ENCODE measurements at places on chromosomes 7 and 10.

DNA sequence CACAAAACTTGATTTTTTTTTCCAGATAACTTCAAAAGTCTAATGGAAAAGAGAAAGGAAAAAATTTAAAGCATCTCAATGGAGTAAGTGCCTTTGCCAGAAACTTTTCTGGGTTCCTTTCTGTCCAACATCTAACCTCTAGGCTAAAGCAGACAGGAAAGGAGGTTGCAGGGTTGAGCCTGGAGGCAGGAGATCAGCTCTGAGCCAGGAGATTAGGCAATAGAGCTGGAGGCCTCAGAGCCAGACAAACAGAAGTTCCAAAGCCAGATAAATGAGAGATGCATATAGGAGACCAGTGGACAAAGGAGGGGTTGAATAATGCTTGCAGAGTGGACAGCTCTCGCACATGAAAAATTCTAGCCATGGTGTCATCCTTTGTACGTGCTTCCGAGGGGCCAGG lies 42.9 kb downstream of the CHN2 start:
- no peak for DNase-seq

DNA sequence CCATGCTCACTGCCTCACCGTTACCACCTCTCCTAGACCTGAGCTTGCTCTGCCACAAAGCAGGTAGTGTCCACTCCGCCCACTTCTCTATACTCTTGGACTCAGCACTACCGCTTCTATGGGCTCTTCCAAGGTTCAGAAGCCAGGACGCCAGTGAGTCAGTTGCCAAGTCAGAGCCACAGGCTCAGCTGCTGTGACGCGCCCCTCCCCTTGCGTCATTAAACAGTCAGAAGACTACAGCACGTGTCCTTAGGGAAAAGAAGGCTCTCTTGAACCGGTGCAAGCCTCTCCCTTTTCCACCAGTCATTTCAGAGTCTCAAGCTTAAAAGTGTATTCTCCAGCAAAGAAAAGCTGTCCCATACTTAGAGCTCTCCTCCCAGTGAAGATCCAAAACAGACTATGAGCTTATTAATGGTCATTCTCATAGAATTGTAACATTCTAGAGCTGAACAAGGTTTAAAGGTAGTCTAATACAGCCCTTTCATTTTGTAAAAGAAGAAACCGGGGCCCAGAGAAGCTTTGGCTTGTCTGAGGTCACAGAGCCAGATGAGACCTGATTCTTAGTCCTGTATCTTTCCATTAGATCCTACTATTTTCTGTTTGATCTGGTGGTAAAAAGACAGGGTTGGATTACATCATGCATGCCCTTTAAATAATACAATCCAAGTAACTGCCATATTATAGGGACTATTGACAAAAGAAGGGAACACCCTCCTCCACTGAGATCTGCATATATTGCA lies 40.9 kb upstream of the MET start:
- peak; percentile 52 for DNase-seq

GRCh38 chr7:19352305-19352695 lies 207.1 kb upstream of the FERD3L start:
- no peak for DNase-seq

DNA sequence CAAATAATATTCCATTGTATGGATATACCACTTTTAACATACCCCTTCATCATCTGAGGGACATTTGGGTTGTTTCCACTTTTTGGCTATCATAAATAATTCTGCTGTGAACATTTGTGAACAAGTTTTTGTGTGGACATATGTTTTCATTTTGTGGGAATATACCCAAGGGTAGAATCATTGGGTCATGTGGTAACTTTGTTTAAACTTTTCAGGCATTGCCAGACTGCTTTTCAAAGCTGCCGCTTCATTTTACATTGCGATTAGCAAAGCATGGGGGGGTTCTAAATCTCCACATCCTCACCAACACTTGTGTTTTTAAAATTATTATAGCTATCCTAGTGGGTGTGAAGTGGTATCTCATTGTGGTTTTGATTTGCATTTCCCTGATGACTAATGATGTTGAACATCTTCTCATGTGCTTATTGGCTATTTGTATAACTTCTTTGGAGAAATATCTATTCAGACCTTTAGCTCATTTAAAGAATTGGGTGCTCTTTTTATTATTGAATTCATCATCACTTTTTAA lies 8.4 kb upstream of the HHEX start:
- no peak for DNase-seq

DNA sequence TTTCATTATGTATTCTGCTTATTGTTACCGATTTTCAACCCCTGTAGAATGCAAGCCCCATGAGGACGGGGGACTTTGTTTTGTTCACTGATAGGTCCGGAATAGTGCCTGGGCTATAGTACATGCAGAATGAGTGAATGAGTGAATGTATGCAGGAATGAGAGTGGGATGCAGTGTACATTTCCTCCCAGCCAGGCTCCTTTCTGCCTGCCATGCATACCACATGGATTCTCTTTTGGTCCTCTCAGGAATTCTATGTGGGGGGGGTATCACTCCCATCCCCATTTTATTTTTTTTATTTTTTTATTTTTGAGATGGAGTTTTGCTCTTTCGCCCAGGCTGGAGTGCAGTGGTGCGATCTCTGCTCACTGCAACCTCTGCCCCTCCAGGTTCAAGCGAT lies 16.7 kb downstream of the TRIM56 start:
- no peak for DNase-seq

DNA sequence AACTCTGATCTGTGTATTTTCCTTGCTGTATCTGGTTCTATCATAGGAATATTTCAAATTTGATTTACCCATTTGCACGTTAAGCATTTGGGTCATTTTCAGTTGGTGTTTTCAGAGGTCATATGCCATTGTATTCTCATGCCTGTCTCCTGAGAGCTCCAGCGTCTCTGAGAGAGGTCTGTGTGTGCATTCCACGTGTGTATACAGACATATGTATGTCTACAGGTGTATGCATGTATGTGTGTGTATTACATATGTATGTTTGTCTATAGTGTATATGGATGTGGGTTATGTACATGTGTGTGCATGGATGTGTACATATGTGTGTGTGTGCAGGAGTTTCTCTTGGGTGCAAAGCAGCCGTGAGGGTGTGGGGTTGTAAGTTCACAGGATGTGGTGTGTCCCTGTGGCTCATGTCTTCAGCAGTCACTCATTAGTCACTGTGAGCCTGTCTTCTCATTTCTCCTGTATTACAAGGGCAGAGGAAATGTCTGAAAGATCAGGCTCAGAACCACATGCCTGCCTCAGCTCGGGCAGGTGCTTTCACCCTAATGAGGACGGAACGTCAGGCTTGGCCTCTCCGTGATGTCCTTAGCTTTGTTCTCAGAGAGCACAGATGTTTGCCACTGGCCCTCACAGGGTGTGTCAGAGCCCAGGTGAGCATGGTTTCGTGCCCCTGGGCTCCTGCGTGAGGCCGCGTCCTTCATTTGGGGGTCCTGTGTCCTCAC lies 101.6 kb downstream of the NKX6-2 start:
- no peak for DNase-seq

DNA sequence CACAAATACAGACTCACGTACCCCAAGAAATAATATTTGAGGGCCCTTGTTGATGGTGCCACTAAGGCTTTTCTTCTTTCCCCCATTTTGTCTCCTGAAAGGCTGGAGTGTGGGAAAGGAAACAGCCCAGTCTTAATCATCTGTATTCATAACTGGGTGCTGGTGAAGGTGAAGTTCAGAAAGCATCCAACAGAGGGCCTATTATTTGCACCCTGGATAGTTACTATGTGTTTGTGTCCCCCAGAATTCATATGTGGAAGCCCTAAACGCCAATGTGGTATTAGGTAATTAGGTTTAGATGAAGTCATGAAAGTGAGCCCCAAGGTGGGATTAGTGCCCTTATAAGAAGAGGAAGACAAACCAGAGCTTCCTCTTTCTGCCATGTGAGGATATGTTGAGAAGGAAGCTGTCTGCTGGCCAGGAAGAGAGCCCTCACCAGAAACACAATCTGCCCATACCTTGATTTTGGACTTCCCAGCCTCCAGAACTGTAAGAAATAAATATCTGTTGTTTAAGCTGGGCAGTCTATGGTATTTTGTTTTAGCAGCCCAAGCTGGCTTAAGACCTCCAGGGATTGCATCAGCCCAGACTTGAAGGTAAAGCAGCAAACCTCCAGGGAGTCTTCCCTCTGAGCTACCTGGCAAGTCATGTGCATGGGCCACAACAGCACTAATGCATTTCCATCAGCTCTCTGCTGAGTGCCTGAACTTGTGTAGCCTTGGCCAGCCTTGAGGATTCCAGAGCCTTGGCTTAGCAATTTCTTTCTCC lies 90.0 kb upstream of the ADRB1 start:
- no peak for DNase-seq

GRCh38 chr7:30877993-30878392 lies 33.7 kb upstream of the AQP1 start:
- no peak for DNase-seq

GRCh38 chr7:12635830-12636229 lies 51.6 kb upstream of the ARL4A start:
- no peak for DNase-seq

DNA sequence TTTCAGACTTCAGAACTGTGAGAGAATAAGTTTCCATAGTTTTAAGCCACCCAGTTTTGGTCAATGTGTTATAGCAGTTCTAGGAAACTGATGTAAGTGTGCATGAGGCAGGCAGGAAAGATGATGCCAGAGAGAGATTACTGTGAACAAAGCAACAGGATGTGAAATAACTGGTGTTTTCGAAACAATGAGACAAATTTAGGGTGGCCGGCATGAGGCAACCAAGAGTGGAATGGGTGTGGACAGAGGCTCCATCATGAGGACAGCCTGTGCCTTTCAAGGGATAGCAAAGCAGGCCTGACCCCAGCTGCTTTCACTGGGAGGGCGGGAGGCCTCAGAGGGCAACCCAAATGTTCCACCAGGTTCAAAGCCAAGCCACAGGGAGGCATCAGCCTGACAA lies 67.3 kb upstream of the UCN3 start:
- no peak for DNase-seq

- no peak for DNase-seq
Observed at GRCh38 chr10:16843252-16843870, 26.1 kb upstream of the RSU1 start.

DNA sequence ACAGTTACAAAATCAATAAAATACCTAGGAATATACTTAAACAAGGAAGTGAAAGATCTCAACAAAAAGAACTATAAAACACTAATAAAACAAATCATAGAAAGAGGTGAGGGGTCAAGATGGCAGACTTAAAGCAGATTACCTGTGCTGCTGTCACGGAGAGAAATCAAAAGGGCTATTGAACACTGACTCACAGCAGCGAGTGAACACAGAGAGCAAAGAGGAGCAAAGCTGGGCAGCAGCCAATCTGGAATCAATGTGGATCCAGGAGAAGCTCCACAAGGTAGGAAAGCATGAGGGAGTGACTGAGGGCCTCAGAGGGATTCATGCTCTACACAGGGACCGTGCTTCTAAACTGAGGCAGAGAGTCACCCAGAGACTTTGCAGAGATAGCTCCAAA lies 562.0 kb upstream of the SEMA3D start:
- DNase-seq: no peak

DNA sequence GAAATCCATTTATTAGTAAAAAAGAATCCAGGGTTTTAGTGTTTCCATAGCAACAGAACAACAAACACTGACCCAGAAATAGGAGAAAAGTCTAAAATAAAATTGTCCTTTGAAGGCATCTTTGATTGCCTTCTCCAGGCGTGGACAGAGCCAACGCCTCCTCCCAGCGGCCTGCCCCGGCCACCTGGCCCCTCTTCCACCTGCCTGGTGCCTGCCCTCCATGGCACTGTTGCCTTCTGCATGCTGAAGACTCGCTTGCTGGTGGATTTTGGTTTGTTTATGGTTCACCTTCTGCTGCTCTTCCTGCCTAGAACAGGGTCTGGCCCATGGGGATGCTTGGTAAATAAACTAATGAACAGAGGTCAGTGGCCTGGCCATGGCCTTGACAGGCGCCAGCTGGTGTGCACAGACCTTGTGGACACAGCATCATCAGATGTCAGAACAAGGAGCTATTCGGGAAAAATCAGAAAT lies 107.4 kb downstream of the DYNC2I1 start:
- no peak for DNase-seq

DNA sequence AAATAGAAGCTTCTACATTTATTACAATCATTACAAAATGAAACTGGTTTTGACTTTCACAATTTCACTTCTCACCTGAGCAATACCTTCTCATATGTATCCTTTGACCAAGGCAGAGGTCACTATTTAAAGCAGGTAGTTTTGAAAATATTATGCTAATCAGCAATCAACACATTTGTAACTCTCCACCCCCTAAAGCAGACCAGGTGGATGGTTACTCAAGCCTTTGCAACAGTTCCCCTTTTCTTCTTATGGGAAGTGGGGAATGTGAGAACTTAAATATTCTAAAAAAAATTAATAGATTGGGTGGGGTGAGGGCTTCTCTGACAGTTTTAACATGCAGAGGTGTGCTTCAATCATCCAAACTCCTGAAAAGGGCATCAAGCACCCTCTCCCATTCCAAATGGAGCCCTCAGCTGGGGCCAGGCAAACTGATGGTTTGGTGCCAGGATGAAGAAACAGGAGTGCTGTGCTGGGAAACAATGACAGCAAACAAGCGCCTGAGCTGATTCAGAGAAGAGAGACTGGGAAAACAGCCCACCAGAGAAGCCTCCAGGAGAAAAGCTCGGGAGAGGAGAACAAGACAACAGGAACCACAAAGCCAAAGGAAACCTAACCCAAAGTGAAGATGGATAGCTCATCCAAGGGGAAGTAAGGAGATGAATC lies 17.1 kb downstream of the RAPGEF5 start:
- DNase-seq: no peak

- DNase-seq: no peak
Observed at GRCh38 chr7:39758234-39758970, 135.0 kb downstream of the RALA start.

GRCh38 chr7:33849004-33849403 lies 56.3 kb upstream of the BMPER start:
- no peak for DNase-seq

DNA sequence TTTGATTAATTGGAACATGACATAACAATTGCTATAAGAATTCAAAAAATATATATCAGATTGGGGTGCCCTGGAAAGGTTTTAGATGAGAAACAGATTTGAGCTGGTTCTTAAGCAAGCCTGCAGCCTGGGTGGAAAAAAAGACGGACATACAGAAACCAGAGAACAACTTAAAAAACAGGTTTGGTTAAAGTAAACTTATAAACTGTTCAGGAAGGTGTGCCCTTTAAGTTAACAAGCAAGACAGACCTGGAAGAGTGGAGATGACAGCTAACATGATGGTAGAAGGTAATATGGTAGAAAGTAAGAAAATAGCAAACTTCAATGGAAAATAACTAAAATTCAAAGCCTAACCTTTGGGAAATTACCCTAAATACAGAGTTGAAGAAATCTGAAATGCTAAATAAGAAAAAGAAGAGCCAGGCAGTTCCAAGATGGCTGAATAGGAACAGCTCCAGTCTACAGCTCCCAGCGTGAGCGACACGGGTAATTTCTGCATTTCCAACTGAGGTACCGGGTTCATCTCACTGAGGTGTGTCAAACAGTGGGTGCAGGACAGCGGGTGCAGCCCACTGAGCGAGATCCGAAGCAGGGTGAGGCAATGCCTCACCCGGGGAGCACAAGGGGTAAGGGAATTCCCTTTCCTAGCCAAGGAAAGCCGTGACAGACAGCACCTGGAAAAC lies 52.2 kb downstream of the CADPS2 start:
- no peak for DNase-seq
